ENCODE measurements at places on chromosomes 7 and 10.

GRCh38 chr10:12749760-12750478 lies 251.6 kb downstream of the CCDC3 start:
- H3K27ac ChIP-seq, result no peak overlapping the region
- H3K27me3 ChIP-seq, result no peaks in the 10 kb centered on the region
- H3K4me3 ChIP-seq, result no peak overlapping the region
- no peak for DNase-seq
- H3K36me3 ChIP-seq, result no peaks in the 10 kb centered on the region
- no peaks in the 10 kb centered on the region for H3K4me1 ChIP-seq

DNA sequence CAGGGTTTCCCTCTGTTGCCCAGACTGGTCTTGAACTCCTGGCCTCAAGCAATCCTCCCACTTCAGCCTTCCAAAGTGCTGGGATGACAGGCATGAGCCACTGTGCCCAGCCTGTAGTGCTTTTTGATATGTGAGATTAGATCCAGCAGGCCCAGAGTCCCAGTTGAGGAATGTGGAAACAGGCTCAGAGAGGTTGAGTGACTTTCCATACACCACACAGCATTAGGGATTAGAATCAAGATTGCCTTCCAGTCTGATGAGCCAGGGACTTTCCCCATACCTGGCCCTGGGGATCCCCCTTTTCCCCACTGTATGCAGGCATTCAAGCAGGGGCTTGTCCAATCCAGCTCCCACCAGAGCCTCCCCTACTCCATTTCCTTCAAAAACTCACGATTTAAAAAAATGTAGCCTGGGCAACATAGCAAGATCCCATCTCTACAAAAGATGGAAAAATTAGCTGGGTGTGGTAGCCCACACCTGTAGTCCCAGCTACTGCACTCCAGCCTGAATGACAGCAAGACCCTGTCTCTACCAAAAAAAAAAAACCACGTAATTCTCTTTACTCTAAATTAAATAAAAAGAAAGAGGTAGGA lies 75.0 kb upstream of the GTF2I start:
- H3K27ac ChIP-seq, result no peak overlapping the region
- H3K27me3 ChIP-seq, result no peaks in the 10 kb centered on the region
- no peak overlapping the region for H3K4me3 ChIP-seq
- H3K36me3 ChIP-seq, result no peaks in the 10 kb centered on the region

DNA sequence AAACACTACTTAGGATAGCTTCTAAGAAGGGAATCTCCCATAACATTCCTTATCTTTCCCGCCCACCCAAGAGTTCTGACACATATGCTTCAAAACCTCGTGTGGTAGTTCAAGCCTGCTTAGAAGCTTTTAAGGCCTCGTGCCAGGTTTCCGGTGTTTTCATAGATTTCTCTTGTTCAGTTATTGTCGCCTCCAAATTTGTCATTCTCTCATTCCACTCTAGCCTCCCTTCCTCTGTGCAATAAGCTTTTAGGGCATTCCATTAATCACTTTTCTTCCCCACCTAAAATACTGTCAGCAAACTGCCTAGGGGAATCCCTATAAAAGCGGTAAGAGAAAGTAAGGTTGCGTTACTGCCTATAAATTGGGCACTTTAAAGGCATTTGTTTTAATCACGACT lies 718 bp upstream of the BPGM start:
- peak overlapping the region; percentile 40 for H3K27ac ChIP-seq
- peak overlapping the region; percentile 75 for H3K4me3 ChIP-seq
- no peaks in the 10 kb centered on the region for H3K36me3 ChIP-seq
- peaks cover 47% of the 10 kb centered on the region for H3K4me1 ChIP-seq
- no peaks in the 10 kb centered on the region for H3K27me3 ChIP-seq

DNA sequence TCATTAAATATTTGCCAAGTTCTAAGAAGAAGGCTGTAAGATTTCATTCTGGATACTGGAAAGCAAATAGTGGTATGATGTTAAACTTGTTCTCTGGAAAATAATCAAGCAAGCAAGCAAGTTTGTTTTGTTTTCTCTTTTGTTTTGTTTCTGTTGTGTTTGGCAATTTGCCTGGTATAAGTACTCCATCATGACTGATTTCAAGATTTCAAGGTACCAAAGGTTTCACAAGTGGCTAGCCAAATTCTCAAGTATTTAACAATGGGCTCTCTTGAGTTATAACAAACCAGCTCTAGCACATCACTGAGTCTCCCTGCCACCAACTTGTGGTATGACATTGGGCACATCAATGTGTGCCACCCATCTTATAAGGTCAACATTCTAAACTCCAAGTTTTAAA lies 151.7 kb upstream of the IGFBP3 start:
- no peak overlapping the region for H3K27ac ChIP-seq
- no peak overlapping the region for H3K4me3 ChIP-seq
- no peaks in the 10 kb centered on the region for H3K36me3 ChIP-seq
- no peaks in the 10 kb centered on the region for H3K27me3 ChIP-seq
- H3K4me1 ChIP-seq, result no peaks in the 10 kb centered on the region

- no peak for DNase-seq
- H3K4me1 ChIP-seq, result no peaks in the 10 kb centered on the region
- H3K36me3 ChIP-seq, result no peaks in the 10 kb centered on the region
- no peaks in the 10 kb centered on the region for H3K27me3 ChIP-seq
- no peak overlapping the region for H3K4me3 ChIP-seq
These were observed 1.4 kb downstream of the CLEC5A start for GRCh38 chr7:141945356-141945755.

- peaks cover 8% of the 10 kb centered on the region for H3K36me3 ChIP-seq
- no peak overlapping the region for H3K4me3 ChIP-seq
- 0 out of 2 replicates have a peak overlapping the region, but pooled peaks have one; percentile 92 for H3K27ac ChIP-seq
- DNase-seq, result no peak
These were observed 34.2 kb downstream of the MTURN start for GRCh38 chr7:30168835-30169573.

DNA sequence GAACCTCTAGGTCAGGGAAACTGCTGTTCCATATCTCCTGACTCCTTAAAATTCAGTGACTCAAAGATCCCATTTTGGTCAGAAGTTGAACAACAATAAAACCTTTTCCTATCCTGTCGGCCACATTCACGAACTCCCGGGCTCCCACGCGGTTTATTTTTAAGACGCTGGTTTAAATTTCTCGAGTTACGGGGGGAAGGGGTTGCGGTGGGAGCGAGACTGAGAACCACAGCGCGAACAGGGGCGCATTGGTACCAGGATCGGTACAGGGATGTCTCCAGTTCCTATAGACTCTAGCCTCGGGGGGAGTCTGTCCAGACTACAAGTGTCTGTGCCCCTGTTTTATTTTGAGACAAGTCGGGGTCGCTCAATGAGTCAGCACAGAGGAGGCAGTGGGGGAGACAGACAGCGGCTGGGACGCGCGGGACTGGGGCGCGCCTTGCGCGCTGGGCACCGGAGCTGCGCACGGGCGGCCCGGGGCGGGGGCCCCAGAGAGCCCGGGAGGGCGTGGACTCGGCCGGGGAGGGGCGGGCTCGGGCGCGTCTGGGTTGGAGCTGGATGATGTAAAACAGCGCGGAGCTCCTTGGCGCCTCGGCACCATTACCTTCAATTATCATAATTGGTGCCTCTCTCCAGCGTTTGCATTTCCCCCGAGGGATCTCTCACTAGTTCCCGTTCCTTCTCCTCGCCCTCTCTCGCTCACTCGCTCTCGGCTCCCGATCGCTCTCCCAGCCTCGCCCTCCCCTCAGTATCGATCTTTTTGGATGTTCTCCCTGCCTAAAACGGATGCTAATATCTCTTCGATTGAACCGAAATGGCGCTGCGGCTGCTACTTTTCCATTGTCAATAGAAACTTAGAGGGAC lies 8.7 kb upstream of the BAMBI start:
- H3K27me3 ChIP-seq, result no peaks in the 10 kb centered on the region
- no peak for DNase-seq
- no peak overlapping the region for H3K27ac ChIP-seq

DNA sequence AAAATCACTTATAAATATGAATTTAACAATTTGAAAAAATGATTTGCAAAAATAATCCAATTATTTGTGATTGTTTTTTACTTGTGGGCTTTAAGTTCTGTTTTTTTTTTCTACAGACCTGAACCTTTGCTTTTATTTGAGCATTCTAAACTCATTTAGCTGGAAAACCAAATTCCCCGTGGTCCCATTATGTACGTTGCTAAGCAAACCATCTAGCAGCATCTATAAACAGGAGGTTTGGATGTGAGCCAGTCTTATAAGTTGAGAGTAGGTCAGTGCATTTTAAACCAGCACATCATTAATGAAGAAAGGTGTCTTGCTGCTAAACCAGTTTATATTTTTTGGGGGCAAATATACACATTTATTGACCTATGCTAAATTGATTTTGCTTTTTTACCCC lies 77.3 kb downstream of the LRRN3 start:
- no peak for DNase-seq
- no peak overlapping the region for H3K4me3 ChIP-seq
- H3K27ac ChIP-seq, result no peak overlapping the region
- H3K27me3 ChIP-seq, result no peaks in the 10 kb centered on the region
- H3K36me3 ChIP-seq, result no peaks in the 10 kb centered on the region
- H3K4me1 ChIP-seq, result no peaks in the 10 kb centered on the region

GRCh38 chr7:31890766-31891165 lies 179.4 kb downstream of the PDE1C start:
- no peak overlapping the region for H3K4me3 ChIP-seq
- no peak for DNase-seq
- no peak overlapping the region for H3K27ac ChIP-seq
- H3K4me1 ChIP-seq, result no peaks in the 10 kb centered on the region

GRCh38 chr7:148261996-148262688 lies 328.4 kb upstream of the C7orf33 start:
- H3K4me1 ChIP-seq, result no peaks in the 10 kb centered on the region
- H3K4me3 ChIP-seq, result no peak overlapping the region
- DNase-seq, result no peak
- H3K27me3 ChIP-seq, result no peaks in the 10 kb centered on the region
- no peak overlapping the region for H3K27ac ChIP-seq

DNA sequence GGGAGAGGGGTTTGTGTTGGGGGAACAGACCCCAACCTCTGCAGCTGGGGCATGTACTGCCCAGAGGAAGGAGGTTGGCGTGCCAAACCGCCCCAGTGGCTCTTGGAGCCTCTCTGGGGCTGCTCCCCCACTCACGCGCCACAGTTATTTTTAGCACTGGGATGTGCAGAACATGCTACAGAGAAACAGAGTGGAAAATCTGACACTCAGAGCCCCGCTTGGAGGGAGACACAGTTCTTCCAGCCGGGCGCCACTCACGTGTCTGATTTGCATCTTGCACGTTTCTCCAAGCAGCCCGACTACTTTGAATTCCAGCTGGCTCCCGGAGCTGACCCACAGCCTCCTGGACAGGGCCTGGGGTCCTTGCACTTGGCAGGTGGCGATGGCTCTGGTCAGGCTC lies 182.0 kb downstream of the RPS24 start:
- no peak for DNase-seq
- peaks cover 14% of the 10 kb centered on the region for H3K4me1 ChIP-seq
- no peaks in the 10 kb centered on the region for H3K36me3 ChIP-seq
- no peaks in the 10 kb centered on the region for H3K27me3 ChIP-seq
- H3K27ac ChIP-seq, result no peak overlapping the region
- no peak overlapping the region for H3K4me3 ChIP-seq

DNA sequence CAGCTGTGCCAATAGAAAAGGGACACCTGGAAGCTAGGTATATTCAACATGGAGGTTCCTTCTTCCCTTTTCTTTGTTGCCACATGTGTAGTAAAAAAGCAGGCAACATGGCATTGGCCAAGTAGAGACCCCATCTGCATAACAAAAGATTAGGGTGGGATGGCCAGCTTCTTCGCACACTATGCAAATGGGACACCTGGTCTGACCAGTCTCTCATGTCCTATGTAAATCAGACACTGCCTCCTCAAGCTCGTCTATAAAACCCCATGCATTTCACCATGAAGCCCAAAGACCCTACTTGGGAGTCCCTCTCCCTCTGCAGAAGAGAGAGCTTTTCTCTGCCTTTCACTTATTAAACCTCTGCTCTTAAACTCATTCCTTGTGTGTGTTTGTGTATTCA lies 53.9 kb downstream of the MYL10 start:
- peak; percentile 59 for DNase-seq
- H3K4me3 ChIP-seq, result no peak overlapping the region
- peaks cover 7% of the 10 kb centered on the region for H3K27me3 ChIP-seq

DNA sequence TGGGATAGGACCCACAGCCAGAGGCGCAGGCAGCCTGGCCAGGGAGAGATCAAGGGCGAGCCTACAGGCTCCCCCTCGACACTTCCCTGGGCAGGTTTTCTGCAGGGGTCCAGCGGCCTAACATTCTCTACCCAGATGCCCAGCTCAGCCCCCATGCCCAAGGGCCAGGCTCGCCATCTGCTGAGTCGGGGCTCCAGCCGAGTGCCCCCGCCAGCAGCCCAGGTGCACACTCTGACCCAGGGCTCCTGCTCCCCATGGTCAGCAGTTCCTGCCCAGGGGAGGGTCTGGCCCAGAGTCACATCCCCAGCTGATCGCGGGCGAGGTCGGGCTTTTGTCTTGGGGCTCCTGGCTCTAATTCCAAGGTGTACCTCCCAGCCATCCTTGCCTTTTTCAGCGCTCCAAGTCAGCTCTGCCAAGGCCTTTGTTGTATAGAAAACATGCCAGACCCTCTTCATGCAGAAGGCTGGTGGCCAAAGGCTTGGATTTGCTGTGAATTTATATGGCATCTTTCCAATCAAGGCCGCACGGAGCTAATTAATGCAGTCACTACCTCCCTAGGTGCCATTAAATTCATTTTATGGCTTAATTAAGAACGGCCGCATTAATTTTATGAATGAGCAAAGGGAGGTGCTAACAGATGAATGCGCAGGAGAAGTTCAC lies 120.6 kb downstream of the LRRC18 start:
- no peaks in the 10 kb centered on the region for H3K27me3 ChIP-seq
- peaks cover 48% of the 10 kb centered on the region for H3K36me3 ChIP-seq
- H3K4me1 ChIP-seq, result no peaks in the 10 kb centered on the region
- no peak overlapping the region for H3K27ac ChIP-seq

GRCh38 chr7:98935811-98936210 lies 57.5 kb downstream of the TRRAP start:
- no peak overlapping the region for H3K4me3 ChIP-seq
- peaks cover 51% of the 10 kb centered on the region for H3K36me3 ChIP-seq
- DNase-seq, result no peak
- no peaks in the 10 kb centered on the region for H3K27me3 ChIP-seq
- no peak overlapping the region for H3K27ac ChIP-seq

DNA sequence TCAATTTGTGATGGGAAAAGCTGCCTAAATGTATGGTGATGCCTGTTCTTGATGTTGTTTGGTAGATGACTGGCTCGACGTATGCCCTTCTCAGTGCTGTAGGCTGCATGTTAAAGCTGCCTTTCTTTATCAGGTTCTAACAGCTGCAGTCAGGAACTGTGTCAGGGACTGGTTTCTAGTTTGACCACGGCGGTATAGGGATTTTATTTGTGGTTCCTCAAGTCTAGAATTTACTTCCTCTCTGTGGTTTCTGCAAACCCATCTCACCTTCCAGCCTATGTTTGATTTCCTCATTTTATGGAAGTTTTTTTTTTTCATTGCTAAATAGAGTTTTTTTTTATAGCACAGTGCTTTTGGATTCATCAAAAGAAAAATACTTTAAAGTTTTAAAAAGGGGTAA lies 26.5 kb downstream of the LMTK2 start:
- H3K4me1 ChIP-seq, result peaks cover 38% of the 10 kb centered on the region
- DNase-seq, result peak; percentile 76
- H3K36me3 ChIP-seq, result no peaks in the 10 kb centered on the region
- no peak overlapping the region for H3K27ac ChIP-seq

- H3K4me1 ChIP-seq, result no peaks in the 10 kb centered on the region
- no peak for DNase-seq
- H3K27ac ChIP-seq, result no peak overlapping the region
- no peaks in the 10 kb centered on the region for H3K27me3 ChIP-seq
- H3K36me3 ChIP-seq, result no peaks in the 10 kb centered on the region
These were observed 48.8 kb upstream of the RASGEF1A start for GRCh38 chr10:43315535-43316207.

- peak overlapping the region; percentile 76 for H3K4me3 ChIP-seq
- peak; percentile 97 for DNase-seq
- H3K4me1 ChIP-seq, result peaks cover 82% of the 10 kb centered on the region
These were observed 2.4 kb downstream of the SH2B2 start for GRCh38 chr7:102289057-102289456.

Data from Karpas-422 (cell line).